ENCODE measurements at places on chromosomes 6 and 20.

- DNase-seq: no peak
Observed at GRCh38 chr6:56977192-56977591, 22.3 kb downstream of the BEND6 start.

GRCh38 chr20:35967979-35968640 lies at the start of gene CNBD2:
Gene CNBD2, plus strand, starts transcription at chr20:35968590. Its CDS starts 173 bp downstream, at chr20:35968763.
- DNase-seq: no peak

DNA sequence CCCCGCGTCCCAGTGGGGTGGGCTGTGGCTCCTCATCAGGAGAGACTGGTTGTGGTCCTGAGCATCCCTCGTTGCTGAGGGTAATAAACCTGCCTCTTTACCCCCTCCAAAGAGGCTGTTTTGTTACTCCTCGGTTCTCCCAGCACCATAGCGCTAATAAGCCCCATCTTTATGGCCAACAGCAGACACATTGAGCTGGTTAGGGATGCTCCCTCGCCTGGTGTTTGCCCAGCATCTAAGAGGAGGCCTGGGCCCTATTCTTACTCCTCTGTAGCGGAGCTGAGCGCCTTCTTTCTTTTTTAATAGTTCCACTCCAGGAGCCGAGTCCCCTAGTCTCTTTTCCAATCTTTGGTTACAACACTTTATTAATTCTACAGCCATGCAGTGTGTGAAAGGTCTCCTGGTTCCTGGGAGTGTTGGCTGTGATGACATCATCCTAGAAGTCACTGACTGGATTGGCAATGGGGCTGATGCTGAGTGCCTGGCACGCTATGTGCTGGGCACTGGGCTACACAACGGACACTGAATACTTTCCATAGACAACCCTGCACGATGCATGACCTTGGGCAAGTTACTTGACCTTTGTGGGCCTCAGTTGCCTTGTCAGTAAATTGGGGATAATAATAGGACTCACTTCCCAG lies 50.6 kb upstream of the CCDC167 start:
- no peak for DNase-seq

DNA sequence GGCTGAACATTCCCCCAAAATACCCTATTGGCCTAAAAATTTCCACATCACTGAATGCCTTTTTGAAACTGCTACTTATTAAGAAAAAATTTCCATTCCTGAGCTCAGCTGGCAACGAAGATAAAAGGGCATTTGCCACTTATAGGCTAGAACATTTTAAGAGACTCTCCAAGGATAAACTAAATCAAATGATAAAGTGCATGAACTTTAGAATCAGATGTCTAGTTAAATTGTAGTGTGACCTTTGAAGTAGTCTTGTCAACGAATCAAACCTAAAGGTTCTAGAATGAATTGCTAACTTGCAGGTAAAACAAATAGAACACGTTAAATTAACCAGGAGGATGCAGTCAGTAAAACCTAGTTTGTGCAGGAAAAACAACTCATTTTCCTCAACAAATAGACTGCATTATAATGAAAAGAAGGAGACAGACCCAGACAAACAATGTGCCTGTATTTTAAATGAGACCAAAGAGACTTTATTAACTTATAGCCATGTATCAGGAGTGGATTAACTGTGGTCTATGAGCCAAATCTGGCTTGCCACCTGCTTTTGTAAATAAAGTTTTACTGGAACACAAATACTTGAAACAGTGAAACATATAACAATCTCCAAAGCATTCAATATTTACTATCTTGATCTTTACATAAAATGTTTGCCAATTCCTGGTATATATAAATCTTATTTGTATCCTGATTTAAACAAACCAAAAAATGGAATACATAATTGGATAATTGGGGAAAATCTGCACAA lies 184.4 kb downstream of the MEI4 start:
- no peak for DNase-seq

DNA sequence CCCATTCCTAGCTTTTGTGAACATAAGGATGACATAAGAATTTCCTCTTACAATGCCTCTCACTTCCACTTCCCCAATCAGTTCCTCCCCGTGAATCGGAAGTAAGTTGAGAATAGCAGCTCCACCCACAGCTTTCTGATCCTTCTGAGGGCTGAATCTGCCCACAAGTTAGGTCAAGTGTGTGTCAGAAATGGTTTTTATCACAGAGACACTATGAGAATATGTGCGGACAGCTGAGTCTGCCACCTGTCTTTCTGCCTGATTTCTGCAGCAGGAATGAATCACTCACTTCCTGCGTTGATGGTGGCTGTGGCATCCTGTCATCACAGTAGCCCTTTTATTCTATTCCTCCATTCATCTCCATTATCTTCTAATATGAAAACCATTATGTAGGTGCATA lies 70.2 kb downstream of the RIN2 start:
- peak; percentile 32 for DNase-seq

- no peak for DNase-seq
Observed at GRCh38 chr6:44284121-44284520, 13.9 kb downstream of the TMEM151B start.

GRCh38 chr6:130296854-130297253 lies 69.0 kb upstream of the TMEM200A start:
- no peak for DNase-seq
